ENCODE measurements at places on chromosomes 7 and 10.

DNA sequence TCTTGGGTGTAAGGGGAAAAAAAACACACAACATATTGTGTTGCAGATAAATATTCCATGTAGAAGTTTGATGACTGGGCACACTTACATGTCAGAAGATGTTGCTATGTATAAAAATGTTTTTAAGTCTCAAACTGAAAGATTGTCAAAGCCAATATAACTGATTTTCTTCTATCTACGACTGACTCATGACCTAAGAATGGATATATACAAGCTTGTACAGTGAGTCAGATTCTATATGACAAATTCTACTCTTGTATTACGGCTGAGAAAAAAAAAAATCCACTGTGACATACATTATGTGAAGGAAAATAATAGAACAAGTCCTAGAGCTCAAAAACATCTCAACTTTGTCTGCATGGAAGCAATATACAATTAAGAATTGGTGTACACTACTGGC lies 343.0 kb upstream of the PCDH15 start:
- H3K27ac ChIP-seq = no peak overlapping the region
- no peak overlapping the region for H3K4me3 ChIP-seq
- DNase-seq = no peak
- H3K4me1 ChIP-seq = no peaks in the 10 kb centered on the region
- no peaks in the 10 kb centered on the region for H3K27me3 ChIP-seq

DNA sequence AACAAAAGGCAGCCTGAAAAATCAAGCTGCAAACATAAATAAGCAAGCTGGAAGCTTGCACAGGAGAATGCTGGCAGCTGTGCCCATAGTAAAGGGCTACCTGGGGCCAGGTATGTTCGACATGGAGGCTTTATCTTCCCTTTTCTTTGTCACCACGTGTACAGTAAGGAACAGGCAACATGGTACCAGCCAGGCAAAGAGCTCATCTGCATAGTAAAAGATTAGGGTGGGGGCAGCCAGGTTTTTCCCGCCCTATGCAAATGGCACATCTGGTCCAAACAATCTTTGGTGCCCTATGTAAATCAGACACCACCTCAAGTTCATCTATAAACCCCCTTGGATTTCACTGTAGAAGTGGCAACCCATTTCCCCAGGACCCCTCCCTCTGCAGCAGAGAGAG lies 625.1 kb downstream of the TYW1 start:
- no peaks in the 10 kb centered on the region for H3K4me1 ChIP-seq
- no peaks in the 10 kb centered on the region for H3K27me3 ChIP-seq
- H3K4me3 ChIP-seq = no peak overlapping the region
- H3K36me3 ChIP-seq = no peaks in the 10 kb centered on the region
- no peak overlapping the region for H3K27ac ChIP-seq

DNA sequence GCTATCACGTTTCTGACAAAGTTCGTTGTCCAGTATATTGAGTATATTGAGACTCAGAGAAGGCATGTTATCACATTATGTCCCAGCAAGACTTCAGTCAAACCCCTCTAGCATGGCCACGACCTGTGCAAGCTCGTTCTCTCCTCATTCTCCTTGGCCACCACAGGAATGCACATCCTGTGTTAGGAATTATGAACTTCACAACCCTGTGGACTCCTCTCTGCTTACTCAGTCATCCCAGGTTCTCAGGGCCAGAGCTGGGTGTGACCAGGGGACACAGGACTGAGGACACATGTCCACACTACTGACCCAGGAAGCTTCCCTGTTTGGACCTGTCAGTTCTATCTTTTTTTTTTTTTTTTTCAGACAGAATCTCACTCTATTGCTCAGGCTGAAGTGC lies 4.4 kb downstream of the SH2D4B start:
- no peaks in the 10 kb centered on the region for H3K36me3 ChIP-seq
- no peak for DNase-seq

DNA sequence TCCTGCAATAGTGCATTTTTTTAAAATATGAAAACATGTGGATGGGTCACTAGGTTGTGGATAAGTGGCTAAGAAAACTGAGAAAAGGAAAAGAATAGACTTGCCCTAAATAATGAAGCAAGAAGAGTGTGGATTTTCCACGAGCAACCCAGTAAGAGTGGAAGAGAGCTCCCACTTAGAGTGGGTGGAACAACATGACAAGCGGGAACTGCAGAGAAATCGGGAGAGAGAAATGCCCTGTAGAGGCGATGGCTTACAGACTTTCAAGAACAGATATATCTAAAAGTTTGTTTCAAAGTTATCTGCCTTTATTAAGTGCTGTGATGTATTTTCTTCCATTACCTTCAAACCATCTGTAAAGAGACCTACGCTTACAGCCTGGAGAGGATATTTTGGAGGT lies 26.1 kb upstream of the NRG3 start:
- no peak for DNase-seq
- no peak overlapping the region for H3K27ac ChIP-seq
- peaks cover 4% of the 10 kb centered on the region for H3K36me3 ChIP-seq
- H3K27me3 ChIP-seq = no peaks in the 10 kb centered on the region
- H3K4me1 ChIP-seq = no peaks in the 10 kb centered on the region
- H3K4me3 ChIP-seq = no peak overlapping the region

GRCh38 chr7:115359119-115359518 lies 437.2 kb downstream of the MDFIC start:
- no peaks in the 10 kb centered on the region for H3K36me3 ChIP-seq
- H3K27ac ChIP-seq = no peak overlapping the region
- H3K4me1 ChIP-seq = no peaks in the 10 kb centered on the region
- DNase-seq = no peak

DNA sequence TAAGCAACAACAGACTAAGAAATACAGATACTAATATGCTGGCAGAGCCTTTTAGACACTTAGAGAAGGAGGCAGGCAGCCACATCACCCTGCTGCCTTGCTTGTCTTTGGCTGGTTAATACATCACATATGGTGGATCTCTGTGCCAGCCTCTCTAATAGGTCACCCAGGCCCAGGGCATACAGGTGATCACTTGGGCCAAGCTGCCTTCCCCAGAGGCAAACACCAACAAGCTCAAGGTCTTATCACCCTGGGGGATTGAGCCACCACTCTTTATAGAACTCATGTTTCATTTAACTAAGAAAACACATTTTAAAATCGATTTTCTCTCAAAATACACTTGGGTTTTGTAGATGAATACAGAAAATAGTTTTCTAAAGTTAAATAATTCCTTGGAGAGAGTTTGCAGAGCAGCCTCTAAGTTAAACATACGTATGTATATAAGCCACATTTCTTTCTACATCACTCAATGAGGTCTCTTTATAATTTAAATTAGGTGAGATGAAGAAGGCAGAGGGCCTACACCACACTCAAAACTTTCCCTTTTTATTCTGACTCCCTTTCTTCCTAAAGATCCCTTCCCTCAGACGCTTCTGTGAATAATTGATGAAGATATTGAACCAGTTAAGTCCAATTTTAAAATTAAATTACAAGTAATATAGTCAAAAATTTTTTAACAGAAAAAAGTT lies 556.8 kb upstream of the GHITM start:
- H3K36me3 ChIP-seq = no peaks in the 10 kb centered on the region
- H3K27ac ChIP-seq = no peak overlapping the region
- H3K4me3 ChIP-seq = no peak overlapping the region
- DNase-seq = no peak
- H3K4me1 ChIP-seq = no peaks in the 10 kb centered on the region

- no peak for DNase-seq
- H3K27ac ChIP-seq = no peak overlapping the region
- no peaks in the 10 kb centered on the region for H3K27me3 ChIP-seq
- no peaks in the 10 kb centered on the region for H3K4me1 ChIP-seq
Observed at GRCh38 chr10:70523057-70523456, 44.5 kb downstream of the PALD1 start.

DNA sequence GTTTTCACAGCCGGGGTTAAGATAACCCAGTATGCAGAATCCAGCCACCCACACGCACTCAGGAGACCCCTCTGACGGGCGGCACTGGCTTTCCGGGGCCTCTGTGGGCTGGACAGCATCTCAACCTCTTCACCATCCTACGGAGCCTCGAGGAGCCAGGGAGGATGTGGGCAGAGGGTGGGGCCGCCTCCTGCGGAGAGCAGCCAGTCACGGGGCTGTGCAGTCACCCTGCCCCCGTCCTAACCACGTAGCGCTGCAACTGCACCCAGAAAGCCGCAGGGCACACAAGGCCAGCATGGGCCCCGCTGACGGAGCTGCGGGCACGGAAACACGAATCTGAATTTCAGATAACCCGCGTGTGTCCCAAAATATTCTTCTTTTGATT lies 270.3 kb downstream of the ELFN1 start:
- peak overlapping the region; percentile 49 for H3K4me3 ChIP-seq
- no peak overlapping the region for H3K27ac ChIP-seq
- H3K36me3 ChIP-seq = no peaks in the 10 kb centered on the region
- H3K4me1 ChIP-seq = no peaks in the 10 kb centered on the region

- no peak within 1 kb of the TSS for H3K4me3 ChIP-seq
- H3K36me3 ChIP-seq = no peaks in the 10 kb centered on the region
- no peak for DNase-seq
- H3K4me1 ChIP-seq = no peaks in the 10 kb centered on the region
Observed at GRCh38 chr7:38977685-38978084, at the start of gene POU6F2. Gene POU6F2, plus strand, starts transcription at chr7:38977909. Its CDS starts 45 bp downstream, at chr7:38977954.

GRCh38 chr7:12888717-12889116 lies 201.3 kb downstream of the ARL4A start:
- H3K27ac ChIP-seq = no peak overlapping the region
- DNase-seq = no peak
- H3K4me1 ChIP-seq = no peaks in the 10 kb centered on the region
- no peak overlapping the region for H3K4me3 ChIP-seq

DNA sequence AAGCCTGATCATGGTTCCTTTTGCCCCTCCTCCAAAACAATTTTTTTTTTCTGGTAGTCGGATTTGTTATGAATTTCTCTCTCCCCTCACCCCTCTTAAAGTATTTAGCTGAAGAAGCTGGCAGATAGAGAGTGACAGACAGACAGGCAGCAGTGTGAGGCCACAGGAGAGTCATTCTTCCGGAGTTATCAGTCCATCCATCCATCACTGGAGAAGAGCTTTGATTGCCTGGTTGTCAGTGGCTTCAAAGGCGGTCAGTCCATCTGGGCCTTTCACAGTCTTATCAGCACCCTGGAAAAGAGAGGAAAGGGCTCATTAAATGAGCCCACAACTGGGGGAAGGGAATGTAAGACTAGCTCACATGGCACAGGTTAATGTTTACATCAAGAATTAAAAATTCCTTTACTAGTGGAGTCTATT lies 47.4 kb downstream of the MTPN start:
- H3K4me3 ChIP-seq = no peak overlapping the region
- no peak overlapping the region for H3K27ac ChIP-seq
- H3K36me3 ChIP-seq = no peaks in the 10 kb centered on the region
- H3K27me3 ChIP-seq = no peaks in the 10 kb centered on the region
- DNase-seq = no peak

DNA sequence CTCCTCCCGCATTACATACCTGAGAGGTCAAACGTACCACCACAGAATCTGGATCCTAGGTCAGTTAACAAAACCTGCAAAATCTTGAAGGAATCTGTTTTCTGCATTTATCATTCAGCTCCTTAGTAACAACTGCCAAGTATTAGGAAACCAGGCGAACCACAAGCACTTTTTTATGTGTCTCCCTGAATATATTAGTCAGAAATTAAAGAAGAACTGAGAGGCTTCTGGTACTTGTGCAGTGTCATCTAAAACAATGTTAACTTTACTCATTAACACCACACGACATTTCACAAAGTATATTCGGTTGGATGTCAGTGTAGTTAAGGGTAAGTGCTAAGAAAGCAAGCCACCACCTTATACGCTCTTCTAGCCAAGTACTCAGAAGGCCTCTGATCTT lies 2.5 kb downstream of the CCDC6 start:
- H3K27me3 ChIP-seq = no peaks in the 10 kb centered on the region
- no peaks in the 10 kb centered on the region for H3K36me3 ChIP-seq
- peak overlapping the region; percentile 98 for H3K27ac ChIP-seq

DNA sequence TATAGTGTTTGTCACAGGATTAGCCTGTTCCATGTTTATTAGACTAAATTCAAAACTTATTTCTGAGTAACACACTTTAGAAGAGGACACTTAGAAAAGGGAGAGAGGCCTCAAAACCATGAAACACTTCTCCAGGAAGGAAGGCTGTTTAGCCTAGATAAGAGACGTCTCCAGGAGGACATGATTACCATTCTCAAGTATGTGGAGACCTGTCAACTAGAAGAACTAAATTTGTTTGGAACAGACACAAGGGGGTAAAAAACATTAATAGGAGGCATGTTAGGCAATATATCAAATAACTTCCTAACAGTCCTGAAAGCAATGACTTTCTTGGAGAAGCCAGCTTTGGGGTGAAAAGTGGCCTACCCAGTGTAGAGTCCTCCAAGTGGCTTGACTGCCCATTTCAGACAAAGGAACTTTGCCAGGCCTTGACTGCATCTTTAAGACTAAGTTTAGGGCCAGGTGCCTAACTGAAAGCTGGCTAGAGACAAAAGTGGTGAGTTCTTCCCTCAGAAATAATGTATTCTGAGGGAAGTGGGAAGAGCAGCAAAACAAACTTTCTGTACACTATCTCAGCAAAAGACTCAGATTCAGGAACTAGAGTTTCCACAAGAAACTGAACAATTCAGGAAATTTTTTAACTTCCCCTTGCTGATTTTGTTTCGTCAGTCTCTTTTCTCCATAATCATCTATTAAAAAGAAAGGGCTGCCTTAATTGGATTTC lies 11.8 kb downstream of the NCOA4 start:
- no peaks in the 10 kb centered on the region for H3K36me3 ChIP-seq
- H3K27ac ChIP-seq = no peak overlapping the region

- H3K36me3 ChIP-seq = no peaks in the 10 kb centered on the region
- no peak overlapping the region for H3K4me3 ChIP-seq
- no peak for DNase-seq
- peak overlapping the region; percentile 94 for H3K27ac ChIP-seq
- H3K4me1 ChIP-seq = no peaks in the 10 kb centered on the region
Observed at GRCh38 chr7:129970816-129971215, 18.1 kb upstream of the UBE2H start.

DNA sequence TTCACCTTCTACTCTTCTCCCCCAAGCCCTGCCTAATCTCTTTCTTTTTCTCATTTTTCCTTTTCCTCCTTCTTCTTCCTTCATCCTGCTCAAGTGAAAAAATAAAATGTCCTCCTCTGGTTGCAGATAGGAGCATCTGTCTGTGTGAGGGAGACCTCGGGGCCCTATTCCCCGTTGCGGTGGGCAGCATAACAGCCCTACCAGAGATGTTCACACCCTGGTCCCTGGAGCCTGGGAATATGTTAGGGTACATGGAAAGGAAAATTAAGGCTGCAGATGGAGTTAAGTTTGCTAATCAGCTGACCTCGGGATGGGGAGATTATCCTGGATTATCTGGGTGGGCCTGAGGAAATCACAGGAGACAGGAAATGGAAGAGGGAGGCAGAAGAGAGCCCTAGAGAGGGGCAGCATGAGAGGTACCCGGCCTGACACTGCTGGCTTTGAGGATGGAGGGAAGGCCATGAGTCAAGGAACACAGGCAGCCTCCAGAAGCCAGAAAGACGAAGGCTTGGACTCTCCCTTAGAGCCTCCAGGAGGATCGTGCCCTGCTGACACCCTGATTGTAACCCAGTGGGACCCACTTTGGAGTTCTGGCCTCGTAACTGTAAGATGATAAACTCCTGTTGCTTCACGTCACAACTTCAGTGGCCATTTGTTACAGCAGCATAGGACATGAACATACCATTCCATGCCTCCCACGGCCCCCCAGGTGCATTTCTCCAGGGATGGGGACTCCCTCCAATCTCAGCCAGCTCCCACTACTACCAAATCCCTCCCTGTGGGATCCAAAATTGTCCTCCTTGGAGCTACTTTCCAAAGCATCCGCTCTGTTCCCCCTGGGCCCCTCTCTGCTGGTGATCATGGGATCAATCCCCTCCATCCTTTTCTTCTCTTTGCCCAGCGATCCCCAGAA lies 39.0 kb upstream of the ZMIZ1 start:
- no peak overlapping the region for H3K4me3 ChIP-seq
- H3K27ac ChIP-seq = no peak overlapping the region
- no peaks in the 10 kb centered on the region for H3K27me3 ChIP-seq
- no peaks in the 10 kb centered on the region for H3K36me3 ChIP-seq
- no peaks in the 10 kb centered on the region for H3K4me1 ChIP-seq

Data from breast epithelium (tissue), 4 donors.